Stimulated activated CD4-positive, alpha-beta T cell treated with anti-CD3 and anti-CD28 coated beads, Interleukin-15, amount 100 ng/mL, for 24 hours (primary cell): ENCODE measurements at places on chromosomes 16 and 17.

DNA sequence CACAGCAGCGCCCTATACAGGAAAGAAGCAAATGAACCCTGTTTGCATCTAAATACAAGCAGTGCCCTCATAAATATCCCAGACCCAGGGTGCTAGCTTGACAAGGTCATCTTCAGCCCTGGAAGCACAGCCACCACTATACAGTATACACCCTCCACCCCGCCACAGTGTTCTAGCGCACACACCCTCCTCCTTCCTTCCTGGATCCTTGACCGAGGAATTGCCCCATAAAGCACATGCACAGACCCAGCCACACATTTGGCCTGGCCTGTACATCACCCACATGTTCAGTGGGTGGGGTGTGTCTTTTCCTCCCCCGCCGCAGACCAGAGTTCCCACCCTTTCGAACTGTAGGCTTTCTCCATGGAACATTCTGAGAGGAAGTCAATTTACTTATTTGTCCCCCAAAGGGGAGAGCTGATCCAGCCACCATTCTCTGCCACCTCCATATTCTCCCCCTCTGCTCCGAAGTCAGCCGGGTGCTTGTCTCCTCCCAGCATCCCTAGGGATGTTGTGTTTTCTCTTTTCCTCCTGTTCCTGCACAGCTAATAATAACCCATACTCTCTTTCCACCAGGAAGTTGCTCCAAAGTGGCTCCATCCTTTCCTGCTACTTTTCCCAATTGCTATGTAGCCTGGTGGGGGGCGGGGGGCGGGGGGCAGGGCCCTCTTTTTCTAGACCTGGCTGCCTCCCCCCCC lies 6.6 kb downstream of the ABI3 start:
- no peak for DNase-seq

DNA sequence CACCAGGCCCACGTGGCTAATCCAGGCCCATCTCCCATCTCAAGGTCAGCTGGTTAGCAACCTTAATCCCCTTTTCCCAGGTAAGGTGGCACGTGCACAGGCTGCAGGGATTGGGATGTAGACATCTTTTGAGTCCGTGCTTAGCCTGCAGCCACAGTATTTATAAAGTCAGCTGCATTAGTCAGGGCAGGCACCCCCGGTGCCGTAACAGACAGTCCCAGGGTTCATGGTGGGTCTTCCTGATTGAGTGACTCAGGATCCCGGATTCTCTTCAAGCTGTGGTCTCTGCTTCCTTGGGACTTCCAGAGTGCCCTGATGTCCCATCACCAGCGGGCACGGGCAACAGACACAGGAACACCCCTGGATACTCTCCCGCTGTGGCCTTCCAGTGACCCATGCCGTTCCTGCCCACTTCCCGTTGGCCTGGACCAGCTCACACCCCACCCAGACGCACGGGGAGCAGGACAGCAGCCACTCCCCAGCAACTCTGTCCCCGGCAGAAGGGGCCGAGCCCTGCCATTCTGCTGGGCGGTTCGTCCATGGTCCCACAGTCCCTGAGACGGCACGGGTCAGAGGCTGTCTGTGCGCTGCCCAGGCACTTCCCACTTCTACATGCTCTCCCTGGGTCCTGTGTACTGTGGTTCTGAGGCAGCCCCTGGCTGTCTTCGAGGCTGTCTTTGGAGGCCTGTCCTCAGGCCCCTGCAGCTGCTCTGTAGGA lies 248.6 kb upstream of the GSE1 start:
- DNase-seq = no peak

- no peak for DNase-seq
These were observed 827 bp downstream of the MPO start for GRCh38 chr17:58279736-58280479.

DNA sequence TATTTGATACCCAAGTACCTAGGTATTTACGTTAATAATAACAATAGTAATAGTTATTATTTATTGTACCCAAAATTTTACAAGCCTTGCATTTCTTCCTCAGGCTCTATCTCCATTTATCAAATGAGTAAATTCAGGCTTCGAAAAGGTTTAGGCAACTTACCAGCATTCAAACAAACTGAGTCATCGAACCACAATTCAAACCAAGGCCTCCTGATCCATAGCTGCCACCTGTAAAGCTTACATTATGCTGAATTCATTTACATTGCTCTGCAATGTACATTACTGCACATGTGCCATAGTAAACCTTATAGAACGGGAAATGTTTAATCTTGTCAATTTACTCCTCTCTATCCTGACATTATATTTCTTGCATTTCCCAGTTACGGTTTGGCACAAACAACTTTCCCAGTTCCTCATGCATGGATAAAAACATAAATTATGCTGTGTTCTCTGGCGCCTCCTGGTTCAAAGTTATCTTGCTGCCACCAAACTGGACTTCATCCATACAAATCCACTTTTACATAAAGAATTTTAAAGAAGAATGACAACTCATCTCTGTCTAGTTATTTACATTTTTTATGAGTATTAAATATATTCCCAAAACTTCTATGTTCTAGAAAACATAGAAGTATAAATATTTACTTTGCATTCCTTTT lies 360.6 kb upstream of the SOX9 start:
- no peak for DNase-seq

DNA sequence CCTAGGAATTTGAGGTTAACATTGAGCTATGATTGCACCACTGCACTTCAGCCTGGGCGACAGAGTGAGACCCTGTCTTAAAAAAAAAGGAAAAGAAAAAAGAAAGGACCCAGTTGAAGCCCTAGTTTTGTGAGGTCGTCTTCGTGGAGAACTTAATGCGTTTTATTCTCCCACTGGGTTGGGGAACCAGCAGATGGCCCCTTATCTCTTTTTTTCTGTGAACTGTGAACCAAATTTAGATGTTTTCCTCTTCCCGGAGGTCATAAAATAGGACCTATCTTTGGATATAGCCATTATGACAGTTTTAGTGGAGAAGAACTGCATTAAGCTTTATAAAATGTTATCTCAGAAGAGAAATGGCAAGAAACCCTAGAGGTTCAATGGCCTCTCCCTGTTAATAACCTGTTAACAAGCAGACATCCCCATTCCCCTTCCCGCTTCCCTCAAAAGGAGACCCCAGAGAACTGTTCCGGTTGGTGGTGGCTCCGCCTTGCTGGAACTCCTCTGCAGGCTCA lies 23.5 kb downstream of the KIAA0513 start:
- no peak for DNase-seq

- DNase-seq = no peak
These were observed 78.2 kb downstream of the HLF start for GRCh38 chr17:55342800-55343585.

DNA sequence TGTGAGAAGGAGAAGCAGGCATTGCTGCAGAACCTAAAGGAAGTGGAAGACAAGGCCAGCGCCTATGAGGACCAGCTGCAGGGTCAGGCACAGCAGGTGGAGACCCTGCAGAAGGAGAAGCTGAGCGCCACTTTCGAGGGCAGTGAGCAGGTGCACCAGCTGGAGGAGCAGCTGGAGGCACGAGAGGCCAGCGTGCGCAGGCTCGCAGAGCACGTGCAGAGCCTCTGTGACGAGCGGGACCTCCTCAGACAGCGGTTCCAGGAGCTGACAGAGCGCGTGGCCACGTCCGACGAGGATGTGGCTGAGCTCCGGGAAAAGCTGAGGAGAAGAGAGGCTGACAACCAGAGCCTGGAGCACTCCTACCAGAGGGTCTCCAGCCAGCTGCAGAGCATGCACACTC lies 41.5 kb downstream of the PLD6 start:
- DNase-seq = no peak

DNA sequence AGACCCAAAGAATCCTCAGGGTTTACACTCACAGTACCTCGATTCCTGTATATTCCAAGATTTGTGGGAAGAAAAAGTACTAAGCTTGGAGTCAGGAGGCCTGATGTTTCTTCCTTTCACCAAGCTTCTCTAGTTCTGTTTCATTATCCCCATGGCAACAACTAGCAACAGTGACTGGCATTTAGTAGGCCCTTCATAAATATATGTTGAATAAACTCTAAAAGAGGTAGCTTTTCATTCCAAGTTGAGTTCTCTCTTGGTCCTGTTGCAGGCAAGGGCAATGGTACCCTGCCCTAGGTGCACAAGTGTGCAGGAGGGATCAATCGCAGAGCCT lies 527 bp upstream of the UBE2Z start:
- no peak for DNase-seq

DNA sequence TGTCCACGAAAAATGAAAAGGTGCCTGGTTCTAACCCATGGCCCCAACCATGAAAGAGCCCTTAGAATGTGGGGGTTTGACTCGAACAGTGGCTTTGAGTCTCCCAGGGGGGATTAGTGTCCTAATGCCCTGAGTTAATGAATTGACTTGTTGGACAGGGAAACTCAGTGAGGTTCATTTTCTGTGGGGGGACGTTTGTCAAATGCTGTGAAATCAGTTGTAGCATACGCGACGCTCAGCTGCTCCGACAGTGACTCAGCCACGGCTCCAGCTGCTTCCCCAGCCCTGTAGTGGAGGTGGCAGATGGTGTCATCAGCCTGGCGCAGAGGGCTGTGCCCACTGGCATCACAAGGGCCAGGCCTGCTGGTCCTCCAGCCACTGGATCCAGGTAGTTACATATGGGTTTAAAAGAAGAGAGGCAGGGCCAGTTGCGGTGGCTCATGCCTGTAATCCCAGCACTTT lies 3.9 kb upstream of the TMEM235 start:
- DNase-seq = no peak

- no peak for DNase-seq
These were observed 46.1 kb downstream of the CPPED1 start for GRCh38 chr16:12757546-12757945.

DNA sequence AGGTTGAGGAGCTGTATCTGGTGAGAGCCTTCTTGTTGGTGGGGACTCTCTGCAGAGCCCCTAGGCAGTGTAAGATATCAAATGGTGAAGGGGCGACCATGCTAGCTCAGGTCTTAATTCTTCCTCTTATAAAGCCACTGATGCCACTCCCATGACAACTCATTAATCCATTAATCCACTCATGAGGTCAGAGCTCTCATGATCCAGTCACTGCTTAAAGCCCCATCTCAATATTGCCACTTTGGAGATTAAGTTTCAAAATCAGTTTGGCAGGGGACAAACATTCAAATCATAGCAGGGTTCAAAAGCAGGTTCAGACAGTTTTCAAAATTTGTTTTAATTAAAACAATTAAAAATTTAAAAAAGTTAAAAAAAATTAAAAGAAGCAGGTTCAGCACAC lies 13.1 kb upstream of the SPECC1 start:
- no peak for DNase-seq

DNA sequence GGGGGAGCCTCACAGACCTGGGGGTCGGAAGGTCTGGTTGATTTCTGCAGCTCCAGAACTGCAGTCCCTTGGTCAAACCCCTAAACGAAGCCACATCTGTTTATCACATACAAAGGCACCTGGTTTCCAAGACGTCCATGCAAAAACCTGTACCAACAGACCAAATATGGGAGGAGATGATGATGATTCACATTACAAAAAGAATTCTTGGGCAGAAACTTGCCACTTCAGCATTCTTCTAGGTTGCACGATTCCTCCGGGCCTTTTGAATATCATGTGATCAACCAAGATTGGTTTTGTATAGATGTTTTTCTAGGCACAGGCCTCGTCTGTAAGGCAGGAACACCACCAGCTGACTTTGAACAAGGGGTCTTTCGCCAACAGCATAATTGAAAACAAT lies 466.3 kb downstream of the SOX9 start:
- no peak for DNase-seq

GRCh38 chr17:45296833-45297124 lies 20.0 kb downstream of the MAP3K14 start:
- DNase-seq = no peak

- DNase-seq = no peak
These were observed 16.1 kb downstream of the PLK1 start for GRCh38 chr16:23694644-23695373.

DNA sequence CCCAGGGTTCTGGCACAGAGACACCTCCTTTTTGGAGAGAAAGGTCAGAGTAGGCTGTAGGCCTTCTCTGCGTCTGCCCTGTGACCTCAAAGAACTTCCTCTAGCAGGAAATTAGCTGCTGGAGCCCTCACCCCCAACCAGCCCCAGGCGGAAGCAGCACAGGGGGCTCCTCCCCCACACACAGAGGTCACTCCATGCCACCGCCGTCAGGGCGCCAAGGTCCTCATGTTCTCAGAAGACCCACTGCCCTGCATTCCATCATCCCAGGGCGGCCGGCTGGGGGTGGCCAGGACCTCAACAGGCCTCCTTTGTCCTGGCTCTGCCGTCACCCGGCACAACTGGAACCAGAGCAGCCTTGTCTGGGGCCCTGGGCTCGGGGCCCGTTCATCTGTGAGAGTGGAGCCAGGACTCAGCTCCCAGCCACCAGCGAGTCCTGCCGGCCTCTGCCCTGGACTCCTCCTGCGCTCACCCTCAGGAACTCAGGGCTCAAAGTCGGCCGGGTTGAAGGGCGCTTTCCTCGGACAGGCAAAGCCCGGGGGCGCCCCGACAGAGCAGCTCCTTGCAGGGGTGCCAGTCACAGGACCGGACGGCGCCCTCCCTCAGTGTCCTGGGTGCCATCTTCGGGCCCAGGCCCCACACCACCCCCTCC lies 1.2 kb downstream of the TMC6 start:
- peak; percentile 81 for DNase-seq

GRCh38 chr16:56202036-56202435 lies 10.7 kb downstream of the GNAO1 start:
- peak; percentile 46 for DNase-seq

GRCh38 chr17:80168371-80168770 lies 1.5 kb upstream of the CARD14 start:
- no peak for DNase-seq

GRCh38 chr16:2022723-2023091 lies 3.1 kb downstream of the NPW start:
- DNase-seq = peak; percentile 57

- DNase-seq = no peak
These were observed 53.9 kb downstream of the GNAO1 start for GRCh38 chr16:56245197-56245596.

DNA sequence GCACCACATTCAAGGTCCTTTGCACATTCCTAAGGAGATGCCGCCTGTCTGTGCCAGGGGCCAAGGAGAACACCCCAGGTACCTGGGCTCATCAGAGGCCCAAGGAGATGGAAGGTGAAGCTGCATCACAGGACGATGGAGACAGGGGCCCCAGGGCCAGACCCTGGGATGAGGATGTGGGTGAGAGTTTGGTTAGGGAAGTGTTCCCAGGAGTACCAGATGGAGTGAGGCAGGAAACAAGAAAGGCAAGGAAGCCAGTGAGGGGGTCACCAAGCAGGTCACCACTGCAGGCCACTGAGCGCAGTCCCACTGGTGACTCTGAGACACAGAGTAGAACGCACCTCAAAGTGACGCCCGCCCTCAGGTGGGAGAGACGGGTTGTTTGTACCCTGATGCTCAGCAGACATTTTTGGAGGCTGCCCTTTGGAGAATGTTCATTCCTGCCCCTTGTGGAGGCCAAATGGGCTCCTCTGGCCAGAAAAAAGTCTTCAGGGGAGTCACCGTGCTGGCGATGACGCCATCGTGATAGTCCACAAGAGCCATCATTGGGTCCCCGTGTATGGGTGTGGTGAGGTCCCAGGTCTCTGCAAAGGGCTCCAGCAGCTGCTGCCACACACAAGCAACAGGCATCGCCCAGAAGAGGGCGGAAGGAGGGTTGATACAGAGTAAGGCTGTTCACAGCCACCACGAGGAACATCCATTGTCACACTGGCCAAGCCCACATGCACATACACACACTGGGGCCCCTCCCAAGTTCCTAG lies 57.5 kb downstream of the BEAN1 start:
- DNase-seq = no peak
